ENCODE measurements at places on chromosomes 3 and 15.

DNA sequence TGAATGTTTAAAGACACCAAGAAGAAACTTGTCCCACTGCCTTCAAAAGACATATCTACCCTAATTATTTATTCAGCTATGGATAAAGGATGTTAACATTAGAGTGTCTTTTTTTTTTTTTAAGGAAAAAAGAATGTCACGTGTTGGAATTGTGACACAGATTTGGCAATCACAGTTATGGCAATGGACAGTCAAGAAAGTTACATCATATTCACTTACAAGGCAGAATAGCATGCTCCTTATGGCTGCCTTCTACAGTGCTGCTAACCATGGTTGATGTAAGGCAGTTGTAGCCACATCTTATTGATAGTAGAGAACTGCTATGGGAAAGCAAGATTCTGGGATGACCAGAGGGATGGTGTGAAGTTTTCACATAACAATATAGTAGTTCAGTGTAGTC is 128.8 kb upstream of the ZBTB20 start:
- no peak for DNase-seq

DNA sequence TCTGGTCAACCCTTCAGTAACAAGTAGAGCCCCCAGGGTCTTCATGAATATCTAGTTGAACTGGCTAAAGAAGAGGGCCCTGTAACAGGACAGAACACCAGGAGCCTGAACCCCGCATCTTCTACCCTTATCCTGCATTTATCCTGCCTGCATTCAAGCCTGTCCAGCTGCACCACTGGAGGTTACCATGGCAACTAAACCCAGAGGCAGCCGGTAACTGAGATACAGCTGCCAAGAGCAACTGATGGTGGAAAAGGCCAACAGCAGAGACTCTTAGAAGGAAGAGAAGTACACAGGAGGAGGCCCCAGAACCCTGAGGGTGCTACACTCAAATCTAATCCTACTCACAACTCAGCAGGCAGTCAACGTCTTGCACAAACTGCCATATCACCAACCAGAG is 3.7 kb upstream of the PRKAR2A start:
- peak; percentile 56 for DNase-seq

DNA sequence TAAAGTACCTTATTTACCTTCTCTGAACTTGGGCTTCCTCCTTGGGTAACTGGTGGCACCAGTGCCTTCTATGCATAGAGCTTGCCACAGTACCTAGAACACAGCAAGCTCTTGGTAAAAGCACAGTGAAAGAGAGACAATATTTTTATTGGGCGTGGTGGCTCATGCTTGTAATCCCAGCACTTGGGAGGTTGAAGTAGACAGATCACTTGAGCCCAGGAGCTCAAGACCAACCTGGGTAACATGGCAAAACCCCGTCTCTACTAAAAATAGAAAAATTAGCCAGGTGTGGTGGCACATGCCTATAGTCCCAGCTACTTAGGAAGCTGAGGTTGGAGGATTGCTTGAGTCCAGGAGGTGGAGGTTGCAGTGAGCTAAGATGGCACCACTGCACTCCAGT is 285.1 kb downstream of the PTPRG start:
- DNase-seq: no peak

- DNase-seq: no peak
Observed at GRCh38 chr15:42218953-42219592, 11.0 kb upstream of the VPS39 start.

DNA sequence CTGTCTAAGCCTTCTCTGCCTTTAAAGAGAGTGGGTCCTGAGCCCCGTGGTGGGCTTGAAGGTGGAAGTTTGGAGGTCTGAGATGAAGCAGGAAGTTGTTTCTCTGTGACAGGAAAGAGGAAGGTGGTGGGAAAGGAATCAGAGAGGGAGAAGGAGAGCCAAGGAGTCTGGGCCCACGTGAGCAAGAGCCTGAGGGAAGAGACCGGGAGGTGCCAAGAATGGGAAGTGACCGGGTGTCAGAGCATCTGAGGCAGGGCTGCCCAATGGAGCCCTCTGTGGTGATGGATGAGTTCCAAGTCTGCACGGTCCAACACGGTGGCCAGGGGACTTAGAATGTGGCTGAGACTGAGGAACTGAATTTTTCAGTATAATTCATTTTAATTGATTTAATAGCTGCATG is 24.6 kb downstream of the ALDH1L1 start:
- no peak for DNase-seq

DNA sequence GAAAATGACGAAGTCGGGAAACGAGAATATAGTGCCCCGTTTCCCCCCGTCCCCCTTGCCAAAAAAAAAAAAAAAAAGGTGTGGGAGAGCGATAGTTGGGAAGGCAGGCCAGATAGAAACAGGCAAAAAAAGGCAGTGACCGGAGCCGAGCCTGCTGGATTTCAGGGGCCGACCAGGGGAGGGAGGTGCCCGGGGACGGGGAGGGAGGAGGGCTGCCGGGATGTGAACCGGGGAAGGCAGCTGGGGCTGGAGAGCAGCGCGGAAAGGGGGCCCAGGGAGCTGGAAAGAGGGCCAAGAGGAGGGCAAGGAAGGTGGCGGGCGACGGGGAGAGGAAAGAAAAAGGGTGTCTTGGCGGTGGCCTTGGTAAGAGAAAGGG is 837 bp downstream of the LRRN1 start:
- DNase-seq: no peak

GRCh38 chr3:108202080-108202479 is 20.1 kb downstream of the IFT57 start:
- DNase-seq: no peak

DNA sequence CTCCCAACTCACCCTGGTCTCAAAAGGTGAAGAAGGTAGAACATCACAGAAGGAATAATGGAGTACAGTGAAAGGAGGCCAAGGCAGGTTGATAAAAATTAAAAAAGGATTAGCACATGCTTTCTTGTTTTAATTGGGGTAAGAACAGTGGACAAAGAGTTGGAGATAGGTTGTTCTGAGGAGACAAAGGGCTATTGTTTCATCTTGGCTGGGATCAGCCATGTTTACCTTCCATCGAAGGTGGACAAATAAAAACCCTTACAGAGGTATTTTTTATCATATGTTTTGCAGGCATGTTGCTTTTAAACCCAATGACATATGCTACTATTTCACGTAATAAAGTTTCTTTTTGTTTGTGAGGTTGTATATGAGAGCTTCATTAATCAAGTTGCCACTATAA is 12.9 kb downstream of the COMMD2 start:
- no peak for DNase-seq

DNA sequence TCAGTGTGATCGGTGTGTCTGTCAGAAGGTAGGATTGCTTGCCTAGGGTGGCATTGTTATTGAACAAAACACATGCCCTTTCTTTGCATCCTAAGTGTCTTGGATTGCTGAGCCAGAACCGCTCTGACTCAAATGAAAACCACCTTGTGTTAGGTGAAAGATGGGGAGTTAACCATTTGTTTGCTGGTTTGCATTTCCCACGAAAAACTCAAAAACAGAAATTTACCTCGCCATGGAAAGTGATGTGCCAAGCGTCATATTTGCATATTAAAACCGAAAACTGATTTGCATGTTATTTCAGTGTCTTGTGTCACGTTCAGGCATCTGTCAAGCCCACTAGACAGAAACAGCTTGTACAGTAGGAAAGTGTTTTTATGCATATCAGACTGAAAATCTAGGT is 474.6 kb upstream of the TPRG1 start:
- no peak for DNase-seq

- DNase-seq: no peak
Observed at GRCh38 chr3:146705225-146705624, 100.1 kb upstream of the PLSCR5 start.

Data from RPMI7951 (cell line).